ENCODE measurements at places on chromosomes 2 and 18. TPM values are rescaled to one million over a fixed set of nuclear protein-coding genes. Genes with fewer than 3 reads are reported as not detected.

SETBP1 gene
- 8.1 TPM for total RNA-seq

GRCh38 chr2:53941749-53942148 is 29.0 kb downstream of the PSME4 start:
- no peak for DNase-seq

CFAP65 gene
- not detected for total RNA-seq

DNA sequence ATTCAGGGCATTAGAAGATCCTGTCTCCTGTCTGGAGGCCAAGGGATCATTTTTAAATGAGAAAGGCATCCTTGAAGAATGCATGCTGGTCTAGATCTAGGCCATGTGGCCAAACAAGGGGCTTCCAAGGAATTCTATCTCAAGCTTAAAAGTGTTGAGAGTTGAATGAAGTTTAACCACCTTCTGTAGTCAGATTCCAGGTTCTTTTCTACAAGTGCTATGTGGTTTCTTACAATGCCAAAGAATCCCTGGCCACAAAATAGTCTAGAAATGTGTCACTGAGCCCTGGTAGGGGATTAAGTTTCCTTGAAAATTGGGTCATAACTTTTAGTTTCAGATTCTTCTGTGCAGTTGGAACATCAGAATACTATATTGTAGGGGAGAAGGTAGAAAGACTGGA is 640.7 kb upstream of the ACVR2A start:
- DNase-seq = no peak
